Stimulated activated CD8-positive, alpha-beta memory T cell treated with anti-CD3 and anti-CD28 coated beads, Interleukin-7, amount 100 ng/mL, for 24 hours (primary cell): ENCODE measurements at places on chromosomes 3 and 15.

DNA sequence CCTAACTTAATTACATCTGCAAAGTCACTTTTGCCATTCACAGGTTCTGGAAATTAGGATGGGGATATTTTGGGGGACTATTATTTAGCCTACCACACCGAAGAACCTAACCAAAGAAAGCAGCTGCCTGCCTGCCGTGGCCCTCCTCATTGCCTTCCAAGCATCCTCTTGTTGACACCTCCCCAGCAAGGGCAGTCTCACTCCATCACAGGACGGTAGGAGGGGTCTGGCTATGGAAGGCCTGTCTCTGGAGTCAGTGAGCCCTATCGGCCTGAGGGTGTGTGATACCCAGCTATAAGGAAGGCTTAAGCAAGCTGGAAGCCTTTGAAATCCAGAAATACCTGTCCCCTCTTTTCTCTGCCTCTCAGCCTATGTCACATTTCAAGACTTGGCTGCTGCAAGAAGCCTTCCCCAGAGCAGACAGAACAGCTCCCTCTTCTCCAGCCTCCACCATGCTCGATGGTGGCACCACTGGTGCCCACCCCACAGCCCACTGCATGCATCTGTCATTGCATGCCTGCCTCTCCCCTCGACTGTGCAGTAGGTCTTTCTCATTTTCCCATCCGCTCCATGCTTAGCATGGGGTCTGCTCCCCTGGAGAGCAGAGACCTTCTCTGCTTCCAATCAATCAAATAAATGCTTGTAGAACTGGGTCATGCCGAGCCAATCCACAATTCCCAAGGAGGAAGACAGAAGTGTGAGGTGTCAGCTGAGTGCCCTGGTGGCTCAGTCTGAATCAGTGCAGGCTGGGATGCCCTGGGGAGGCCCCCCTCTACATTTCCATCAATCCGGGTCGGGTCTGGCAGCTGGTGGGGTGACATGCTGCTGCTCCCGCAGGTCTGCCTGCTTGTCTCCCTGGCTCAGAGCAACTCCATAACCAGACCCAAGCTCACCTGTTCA lies 23.9 kb upstream of the LOXL1 start:
- no peak for DNase-seq

DNA sequence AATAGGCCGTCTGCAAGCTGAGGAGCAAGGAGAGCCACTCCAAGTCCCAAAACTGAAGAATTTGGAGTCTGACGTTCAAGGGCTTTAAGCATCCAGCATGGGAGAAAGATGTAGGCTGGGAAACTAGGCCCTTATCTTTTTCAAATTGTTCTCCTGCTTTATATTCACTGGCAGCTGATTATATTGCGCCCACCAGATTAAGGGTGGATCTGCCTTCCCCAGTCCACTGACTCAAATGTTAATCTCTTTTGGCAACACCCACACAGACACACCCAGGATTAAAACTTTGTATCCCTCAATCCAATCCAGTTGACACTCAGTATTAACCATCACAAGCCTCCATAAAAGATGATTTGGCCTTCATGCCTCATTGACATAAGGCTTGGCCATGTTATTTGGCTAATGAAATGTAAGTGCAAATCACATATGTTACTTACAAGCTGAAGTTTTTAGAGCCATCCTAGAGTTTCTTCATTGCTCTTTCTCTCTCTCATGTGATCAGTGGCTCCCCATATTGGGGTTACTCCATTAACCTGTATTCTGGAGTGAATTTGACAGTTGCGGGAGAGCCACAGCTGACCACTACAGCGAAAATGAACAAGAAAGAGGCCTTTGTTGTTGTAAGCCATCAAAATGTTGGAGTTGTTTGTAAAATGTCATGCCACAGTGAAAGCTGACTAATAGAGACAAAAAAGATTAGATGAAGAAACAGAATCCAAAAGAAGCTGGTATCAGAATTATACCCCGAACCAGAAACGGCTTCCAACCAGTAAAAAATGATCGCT lies 61.7 kb downstream of the GBE1 start:
- no peak for DNase-seq

GRCh38 chr15:58066042-58066867 lies 744 bp upstream of the ALDH1A2 start:
- DNase-seq, result no peak

DNA sequence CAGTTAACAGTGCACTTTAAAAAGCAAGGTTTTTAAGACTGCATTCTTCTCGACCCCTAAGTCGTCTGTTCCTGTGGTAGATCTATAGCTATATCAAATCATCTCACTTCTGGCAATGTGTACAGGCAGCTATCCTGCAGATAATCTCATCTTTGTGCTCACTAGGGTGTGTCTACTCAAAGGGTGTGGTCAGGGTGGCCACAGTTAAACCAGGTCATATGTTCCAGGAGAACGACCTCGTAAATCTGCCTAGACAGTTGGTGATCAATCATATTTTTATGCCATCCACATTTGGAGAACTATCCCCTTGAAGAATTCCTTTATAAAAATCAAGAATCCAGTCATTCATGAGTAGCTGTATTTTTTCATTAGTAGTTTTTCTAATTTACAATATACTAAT lies 3.0 kb downstream of the VEPH1 start:
- DNase-seq, result no peak

DNA sequence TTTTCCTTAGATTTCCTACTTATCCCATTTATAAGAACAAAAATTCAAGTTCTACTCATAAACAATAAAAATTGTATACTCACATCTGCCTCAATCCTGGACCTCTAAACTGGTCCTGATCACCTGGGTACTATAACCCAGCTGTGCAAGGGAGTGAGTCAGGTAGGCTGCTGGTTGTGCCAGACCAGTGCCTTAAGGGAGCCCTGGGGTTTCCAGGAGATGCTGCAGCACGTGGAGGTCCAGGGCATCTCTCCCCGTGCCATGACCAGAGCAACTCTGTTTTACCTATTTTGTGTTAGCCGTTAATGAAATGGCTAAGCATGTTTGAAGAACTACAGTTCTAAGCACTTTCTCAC lies 140.2 kb upstream of the TRIM42 start:
- no peak for DNase-seq

- DNase-seq, result no peak
Measured at GRCh38 chr3:116552246-116552645, 107.0 kb upstream of the LSAMP start.

DNA sequence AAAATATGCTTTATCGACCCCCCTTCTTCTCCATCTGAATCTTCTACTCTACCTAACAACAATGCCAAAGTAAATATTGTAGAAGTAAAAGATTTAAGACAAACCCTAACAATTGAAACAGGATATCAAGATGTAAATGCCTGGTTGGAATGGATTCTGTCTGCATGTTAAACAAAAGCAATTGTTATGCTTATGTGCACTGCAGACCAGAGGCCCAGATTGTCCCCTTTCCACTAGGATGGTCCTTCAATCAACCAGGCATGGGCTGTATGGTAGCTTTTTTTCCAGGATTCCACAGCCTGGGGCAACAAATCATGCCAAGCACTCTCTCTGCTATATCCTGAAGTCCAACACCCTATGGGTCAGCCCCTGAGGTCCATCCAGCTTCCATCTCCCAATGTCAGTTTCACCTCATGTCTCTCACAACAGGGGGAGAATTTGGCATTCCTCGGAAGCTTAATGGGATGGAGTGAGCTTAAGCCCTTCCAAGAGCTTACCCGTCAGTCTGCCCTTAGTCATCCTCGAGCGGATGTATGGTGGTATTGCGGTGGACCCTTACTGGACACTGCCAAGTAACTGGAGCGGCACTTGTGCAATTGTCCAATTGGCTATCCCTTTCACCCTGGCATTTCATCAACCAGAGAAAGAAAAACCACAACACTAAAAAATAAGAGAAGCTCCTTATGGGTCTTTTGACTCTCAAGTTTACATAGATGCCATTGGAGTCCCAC lies 36.2 kb downstream of the ZNF589 start:
- DNase-seq, result no peak
